ENCODE measurements at places on chromosomes 5 and 9. TPM values are rescaled to one million over a fixed set of nuclear protein-coding genes. Genes with fewer than 3 reads are reported as not detected.

- no peak for DNase-seq
Observed at GRCh38 chr9:61673664-61674381, 484.0 kb downstream of the SPATA31A7 start.

DNA sequence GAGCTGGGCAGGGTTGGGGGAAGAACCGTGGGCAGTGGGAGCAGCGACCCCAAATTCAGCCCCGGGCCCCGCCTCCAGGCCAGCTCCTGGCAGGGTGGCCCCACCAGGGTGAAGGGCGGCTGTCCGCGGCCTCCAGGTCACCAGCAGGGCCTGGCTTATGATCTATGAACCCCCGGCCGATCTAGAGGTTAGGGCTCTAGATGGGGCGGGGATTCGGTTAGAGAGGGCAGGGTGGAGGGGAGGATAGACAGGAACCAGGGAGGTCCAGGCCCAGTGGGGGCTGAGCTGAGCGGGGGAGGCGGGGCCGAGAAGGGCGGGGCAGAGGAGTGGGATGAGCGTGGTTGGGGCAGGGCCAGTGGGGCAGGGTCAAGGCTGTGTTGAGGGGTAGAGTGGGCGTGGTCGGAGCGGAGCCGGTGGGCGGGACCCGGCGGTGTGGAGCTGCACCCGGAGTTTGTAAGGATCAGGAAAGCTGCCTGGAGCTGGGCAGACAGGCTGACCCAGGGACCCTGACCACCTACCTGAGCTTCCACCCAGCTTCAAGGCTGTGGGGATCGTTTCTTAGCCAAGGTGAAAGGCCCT, 29.3 kb upstream of the OBP2B start:
- DNase-seq, result no peak

ACSL6 gene
- 2.2 TPM for polyA plus RNA-seq

- DNase-seq, result no peak
Observed at GRCh38 chr5:66856041-66856805, 260.0 kb downstream of the MAST4 start.

WNT8A gene
- polyA plus RNA-seq, result not detected

DNA sequence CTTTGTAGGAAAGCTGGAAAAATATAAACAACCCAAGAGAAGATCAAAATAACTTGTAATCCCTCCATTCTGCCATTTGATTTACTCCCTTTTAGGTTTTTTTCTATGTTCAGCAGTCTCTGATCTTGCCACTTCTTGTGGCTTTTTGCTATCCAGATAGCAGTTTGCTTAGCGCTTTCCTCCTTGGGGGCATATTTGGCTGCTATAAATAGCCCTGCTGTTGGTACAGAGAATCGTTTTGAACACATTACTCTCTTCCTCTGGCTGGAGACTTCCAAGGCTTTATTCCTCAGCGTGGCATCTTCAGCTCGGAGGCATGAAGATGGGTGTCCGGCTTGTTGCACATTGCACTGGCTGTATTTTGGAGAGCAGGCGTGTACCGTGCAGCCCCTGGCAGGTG, 38.6 kb downstream of the HMCN2 start:
- no peak for DNase-seq

PPP2R2B gene
- 12.5 TPM for polyA plus RNA-seq

GRCh38 chr5:81972492-81972783, 615 bp downstream of the ATG10 start:
- no peak for DNase-seq

DNA sequence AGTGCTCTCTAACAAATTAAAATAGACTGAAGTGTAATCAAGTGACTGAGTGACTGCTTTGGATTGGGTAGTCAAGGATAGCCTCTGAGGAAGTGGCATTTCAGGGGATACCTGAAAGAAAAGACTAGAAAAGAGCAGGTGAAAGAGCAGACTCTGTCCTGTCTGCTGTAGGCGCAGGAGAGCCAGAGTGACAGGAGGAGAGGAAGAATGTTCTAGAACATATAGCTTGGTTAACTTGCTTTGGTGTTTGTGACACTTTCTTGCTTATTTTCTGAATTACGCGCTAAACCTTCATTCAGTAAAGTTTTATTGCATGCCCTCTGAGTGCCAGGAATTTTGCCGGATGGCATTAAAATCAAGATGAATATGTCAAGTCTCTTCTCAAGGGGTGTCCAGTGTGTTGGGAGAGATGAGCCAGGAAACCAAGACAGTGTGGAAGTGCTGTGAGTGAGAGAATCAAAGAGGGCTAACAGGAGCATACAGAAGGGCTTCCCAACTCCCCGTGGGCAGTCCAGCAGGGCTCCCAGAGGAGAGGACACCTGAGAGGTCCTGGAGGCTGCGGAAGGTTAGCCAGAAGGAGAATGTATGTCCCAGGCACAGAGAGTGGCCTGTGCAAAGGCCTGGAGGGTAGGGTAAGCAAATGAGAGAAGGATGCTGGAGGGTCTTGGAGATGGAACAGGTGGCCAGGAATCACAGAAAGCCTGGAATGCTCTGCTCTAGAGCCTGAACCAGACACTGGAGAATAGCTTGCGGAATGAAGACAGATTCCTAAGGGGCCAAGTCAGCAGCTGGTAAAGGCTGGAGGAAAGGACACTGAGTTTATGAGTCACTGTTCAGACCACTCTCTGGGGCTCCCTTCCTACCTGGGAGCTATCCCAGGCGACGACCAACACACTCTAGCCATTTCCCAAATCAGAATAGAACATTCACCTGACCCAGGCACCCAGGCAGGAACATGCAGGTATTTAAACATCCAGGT, 59.3 kb downstream of the SLC22A5 start:
- DNase-seq, result no peak

DNA sequence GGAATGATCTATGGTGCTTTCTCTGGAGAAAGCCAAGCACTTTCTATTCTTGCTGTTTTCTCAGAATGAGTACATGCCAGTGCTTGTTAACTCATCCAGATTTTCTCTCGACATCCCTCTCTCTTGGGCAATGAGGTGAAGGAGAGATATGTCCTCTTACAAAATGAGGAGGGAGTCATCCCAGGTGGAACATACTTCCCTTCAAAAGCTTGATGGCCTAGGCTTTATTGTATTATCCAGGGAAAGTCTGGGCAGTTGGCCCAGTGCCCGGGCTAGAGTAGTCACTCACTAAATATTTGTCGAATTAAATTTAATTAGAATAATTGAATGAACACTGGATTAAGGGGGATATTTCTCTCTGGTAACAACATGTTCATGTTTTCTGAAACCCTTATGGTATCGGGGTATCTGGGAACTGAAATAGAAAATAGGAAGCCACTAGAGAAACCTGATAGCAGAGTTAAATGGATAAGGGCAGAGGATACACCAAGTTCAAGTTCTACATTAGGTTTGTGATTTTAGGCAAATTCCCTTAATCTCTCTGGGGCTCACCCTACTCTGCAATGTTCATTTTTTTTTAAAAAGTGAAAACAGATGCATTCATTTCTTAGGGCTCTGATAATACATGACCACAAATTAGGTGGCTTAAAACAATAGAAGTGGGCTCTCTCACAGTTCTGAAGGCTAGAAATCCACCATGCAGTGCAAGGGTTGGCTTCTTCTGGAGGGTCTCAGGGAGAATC, 99.6 kb downstream of the LIFR start:
- DNase-seq, result no peak

GRCh38 chr5:138054847-138055558, 22.1 kb upstream of the FAM13B start:
- DNase-seq, result no peak

DNA sequence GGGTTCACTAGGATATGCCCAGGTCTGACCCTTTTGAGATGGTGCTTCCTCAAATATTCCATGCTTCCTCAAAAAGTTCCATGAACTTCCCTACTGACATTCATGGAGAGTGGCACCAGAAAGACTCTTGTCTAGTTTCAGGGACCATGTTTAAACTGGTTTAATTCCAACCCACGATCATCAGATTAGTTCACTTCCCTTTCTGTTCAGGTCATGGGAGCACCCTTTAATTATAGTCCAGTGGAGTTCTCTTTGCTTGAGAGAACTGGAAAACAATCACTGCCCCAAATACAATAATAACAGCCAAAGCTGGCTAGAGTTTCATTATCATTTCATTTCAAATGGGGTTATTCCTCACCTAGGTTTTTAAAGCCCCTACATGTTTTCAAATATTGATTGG, 9.7 kb upstream of the ERBIN start:
- no peak for DNase-seq
